ENCODE measurements at places on chromosomes 2 and 18.

- peak; percentile 10 for DNase-seq
Measured at GRCh38 chr2:71901466-71901865, 246.2 kb downstream of the CYP26B1 start.

GRCh38 chr2:209114588-209115240 lies 309.1 kb upstream of the MAP2 start:
- no peak for DNase-seq

- no peak for DNase-seq
Measured at GRCh38 chr18:57439609-57439968, 4.4 kb downstream of the ONECUT2 start.

- DNase-seq: no peak
Measured at GRCh38 chr18:79682894-79683625, 3.5 kb downstream of the CTDP1 start.

DNA sequence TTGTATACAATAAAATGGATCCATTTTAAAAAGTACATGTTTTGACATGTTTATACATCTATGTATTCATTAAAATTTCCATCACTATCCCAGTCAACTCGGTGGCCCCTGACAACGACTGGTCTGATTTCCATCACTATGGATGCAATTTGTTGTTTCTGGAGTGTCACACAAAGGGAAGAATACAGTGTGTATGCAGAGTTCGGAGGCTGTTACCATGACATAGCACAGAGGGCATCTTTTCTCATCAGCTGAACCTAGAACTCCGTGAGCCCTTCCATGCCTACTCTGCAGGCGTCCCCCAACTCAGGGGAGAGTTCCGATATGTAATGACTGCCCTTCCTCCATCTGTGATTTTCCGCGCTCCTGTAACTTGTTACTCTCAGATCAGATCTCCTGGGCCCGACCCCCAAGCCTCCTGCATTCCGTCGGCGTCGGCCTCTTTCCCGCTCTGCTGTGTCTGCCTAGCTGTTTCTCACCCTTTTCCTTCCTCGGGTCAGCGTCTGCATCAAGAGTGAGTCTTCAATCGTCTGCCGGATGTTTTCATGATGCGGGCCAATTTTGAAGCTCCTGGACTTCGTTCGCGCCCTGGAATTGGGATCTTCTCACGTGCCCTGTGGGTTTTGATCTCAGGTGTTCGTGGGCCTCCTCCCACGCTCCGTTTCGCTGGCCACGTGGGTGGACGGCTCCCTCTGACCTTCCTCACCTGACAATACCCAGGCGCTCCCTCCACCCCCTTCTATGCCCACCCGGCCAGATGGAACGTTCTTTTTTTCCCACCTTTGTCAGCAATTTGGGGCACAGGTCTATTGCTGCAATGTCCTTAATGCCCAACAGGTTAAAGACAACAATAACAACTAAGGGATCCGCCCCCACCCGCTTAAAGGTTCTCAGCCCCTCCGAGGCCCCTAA lies 161.0 kb downstream of the TWIST2 start:
- no peak for DNase-seq

DNA sequence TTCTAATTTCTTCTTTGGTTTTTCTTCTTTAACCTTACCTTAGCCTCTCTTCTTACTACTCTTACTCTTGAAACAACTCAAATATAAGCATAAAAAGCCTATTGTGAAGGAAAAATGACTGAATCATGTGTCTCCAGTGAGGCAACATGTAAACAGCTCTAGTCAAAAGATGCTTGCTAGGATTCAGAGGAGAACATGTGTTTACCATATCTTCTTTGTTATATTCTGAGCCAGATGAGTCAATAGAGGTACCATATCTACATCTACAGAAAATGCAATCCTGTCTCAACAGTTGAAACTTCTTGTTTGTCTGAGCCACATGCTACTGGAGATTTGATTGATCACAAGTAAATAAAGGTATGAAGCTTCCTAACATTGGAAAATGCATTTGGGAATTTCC lies 15.9 kb upstream of the FIGN start:
- no peak for DNase-seq

- no peak for DNase-seq
Measured at GRCh38 chr2:176147800-176148496, 3.4 kb upstream of the HOXD4 start.

- no peak for DNase-seq
Measured at GRCh38 chr2:240377366-240377765, 58.1 kb upstream of the GPC1 start.

GRCh38 chr2:45190481-45190942 lies 181.3 kb upstream of the SIX2 start:
- peak; percentile 82 for DNase-seq

DNA sequence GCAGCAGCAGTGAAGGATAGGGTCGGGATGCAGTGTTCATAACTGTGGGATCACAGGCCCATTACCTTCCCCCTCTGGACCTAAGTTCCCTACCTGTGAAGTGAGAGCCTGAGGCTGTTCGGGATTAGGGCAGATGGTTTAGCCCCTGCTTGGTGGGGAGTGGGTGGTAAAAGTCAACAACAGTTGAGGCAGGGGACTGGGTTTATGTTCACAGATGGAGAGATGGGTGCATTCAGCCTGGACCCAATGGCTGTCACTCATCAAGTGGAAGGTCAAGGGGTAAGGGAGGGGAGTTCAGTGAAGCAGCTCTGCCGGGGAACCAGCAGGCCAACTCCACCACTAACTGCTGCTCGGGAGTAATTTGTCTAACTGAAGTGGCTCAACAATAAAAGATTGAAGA lies 180.4 kb downstream of the FAM210A start:
- no peak for DNase-seq

- no peak for DNase-seq
Measured at GRCh38 chr2:111697560-111697959, 186.4 kb downstream of the ANAPC1 start.

DNA sequence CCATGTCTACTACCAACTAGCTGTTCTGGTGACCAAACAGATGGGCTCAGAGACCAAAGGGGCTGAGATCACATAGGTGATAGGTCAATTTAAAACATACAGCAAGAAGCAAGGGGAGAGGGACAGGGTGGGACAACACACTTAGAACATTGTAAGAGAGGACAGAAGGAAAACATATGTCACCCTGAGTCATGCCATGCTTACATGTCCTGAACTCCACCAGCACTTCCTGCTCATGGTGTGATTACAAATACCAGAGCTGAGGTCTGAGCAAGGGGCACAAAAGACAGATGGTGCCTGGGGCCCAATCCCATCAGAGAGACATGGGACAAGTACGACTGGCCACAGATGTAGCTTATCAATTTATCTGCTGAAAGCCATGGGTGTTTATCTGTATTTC lies 28.7 kb upstream of the GALNT14 start:
- DNase-seq: no peak

GRCh38 chr2:36697424-36698066 lies 1.0 kb downstream of the VIT start:
- no peak for DNase-seq

DNA sequence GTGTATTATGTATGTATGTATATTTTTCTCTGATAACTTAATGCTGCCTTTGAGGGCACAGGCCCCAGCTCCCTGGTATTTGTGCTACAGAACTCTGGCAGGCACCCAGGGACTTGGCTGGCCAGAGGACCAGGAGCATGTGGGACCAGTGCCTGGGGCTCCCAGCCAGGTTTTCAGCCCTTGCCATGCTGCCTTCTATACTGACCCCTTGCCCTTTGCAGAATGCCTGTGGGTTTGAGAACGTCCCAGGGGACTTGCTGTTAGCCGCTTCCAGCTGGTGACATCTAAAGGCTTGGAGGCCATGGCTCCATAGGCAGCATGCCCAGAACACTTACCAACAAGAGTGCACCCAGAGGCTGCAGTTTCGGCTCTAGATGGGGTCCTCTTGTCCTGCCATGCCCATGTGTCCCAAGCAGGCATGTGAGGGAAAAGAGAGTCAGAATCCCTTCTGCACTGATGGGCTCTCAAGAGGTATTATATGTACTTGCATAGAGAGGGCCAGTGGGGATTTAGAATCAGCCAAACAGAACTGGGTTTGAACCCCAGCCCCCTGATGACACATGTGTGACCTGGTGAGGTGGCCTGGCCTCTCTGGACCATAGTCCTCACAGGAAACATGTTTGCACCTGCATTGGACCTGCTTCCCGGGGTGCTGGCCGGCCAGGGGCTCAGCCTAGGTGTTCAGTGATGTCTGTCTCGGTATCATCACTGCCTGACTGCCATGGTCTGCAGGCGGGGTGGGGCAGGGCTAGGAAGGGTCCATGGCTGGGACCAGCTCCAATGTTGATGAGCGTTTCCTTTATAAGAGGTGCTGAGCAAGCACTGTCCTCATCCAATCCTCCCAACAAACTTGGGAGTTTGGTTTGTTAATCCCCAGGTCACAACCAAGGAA lies 119.2 kb upstream of the FHL2 start:
- no peak for DNase-seq

DNA sequence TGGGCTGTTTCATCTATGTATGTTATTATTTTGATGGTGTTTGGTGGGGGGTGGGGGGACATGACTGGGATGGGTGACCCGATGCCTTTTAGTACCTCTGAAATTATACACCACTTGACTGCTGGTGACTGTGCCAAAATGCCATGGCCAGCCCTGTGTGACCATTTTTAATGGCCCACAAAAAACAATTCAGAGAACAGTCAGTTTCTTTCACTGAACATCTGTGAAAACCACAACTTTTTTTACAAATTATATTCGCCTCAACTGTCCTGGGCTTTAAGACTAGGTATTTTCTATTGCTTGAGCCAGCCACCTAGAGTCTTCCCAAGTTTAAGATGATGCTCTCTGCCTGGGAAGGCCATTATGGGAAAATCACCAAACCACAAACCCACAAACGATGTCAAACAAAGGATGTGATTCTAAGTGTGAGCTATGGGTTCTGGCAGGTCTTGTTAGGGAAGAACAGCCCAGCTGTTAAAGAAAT lies 33.9 kb downstream of the FN1 start:
- DNase-seq: peak; percentile 84

DNA sequence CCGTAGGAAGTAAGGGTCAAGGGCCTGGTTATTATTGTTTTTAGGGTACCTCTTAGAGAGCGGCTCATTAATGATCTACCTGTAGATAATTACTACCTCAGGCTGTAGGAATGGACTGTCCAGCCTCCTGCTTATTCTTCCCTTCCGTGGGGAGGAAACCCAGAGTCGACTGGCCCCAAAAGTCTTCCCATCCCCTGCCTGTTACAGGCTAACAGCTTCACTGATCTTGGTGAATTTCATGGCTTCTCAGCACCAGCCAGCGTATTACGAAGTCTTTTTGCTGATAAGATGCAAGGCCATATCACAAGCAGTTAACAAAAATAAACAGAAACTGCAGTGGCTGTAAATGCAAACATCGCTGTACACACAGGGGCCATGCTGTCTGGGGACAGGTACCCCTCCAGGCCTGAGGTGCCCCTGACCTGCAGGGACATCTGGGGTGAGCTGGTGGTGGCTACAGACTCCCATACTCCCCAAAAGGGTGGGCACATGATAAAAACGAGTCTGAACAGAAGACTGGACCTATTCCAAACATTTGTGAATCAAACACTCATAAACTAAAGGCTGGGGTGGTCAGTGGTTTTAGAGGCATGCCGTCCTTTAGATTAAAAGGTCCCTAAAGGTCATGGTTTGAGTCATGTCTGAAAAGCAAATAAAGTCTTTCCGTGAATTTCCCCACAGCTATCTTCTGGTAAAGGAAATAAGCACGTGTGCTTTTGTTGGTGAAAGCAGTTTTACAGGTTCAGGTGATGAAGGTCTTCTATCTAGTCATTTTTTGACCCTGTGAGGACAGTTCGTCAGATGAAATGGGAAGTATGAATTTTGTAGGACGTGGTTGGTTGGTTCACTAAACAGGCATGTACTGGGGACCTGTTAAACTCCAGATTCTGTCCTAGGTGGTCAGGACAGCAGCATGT lies 36.7 kb downstream of the TTC39C start:
- peak; percentile 62 for DNase-seq

- no peak for DNase-seq
Measured at GRCh38 chr2:169761251-169761969, 27.8 kb downstream of the KLHL23 start.

GRCh38 chr2:71130905-71131244 lies 441 bp downstream of the MPHOSPH10 start:
- DNase-seq: peak; percentile 22

DNA sequence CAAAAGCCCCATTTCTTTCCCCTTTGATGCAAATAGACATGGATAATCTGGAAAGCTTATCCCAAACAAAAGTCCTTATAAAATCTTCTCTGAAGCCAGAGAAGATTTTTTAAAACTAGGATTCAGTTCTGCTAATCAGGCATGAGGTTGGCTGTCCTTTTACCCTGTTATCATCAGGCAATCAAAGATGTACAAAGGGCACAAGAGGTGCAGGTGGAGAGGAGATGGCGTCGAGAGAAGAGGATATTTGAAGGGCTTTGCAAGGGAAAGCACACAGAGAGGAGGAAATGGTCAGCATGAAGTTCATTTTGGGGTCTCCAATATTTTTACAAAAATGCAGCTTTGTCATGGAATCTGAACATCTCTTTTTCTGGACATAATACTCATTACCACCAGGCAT lies 88.5 kb downstream of the KLF7 start:
- DNase-seq: no peak

All from HCEC 1CT (cell line).